GM04503 (cell line): ENCODE measurements at places on chromosomes 12 and 14.

DNA sequence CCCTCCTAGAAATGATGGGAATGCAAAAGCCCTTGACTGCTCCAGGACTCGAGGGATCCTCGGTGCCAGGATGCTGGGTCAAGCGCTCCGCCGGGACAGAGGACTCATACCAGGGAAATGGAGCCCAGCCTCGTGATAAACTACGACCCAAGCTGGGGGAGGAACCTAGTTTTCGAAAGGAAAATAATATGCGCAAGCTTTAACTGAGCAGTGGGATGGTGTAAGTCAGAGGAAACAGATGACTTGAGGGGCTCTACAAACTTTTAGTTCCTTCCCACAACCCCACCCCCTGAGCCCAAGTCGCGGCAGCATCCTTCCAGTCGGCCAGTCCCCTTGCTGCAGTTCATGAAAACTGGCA is 654 bp upstream of the SUPT16H start:
- no peak for DNase-seq

GRCh38 chr12:75553836-75554555 is 42.6 kb upstream of the KRR1 start:
- DNase-seq: no peak

DNA sequence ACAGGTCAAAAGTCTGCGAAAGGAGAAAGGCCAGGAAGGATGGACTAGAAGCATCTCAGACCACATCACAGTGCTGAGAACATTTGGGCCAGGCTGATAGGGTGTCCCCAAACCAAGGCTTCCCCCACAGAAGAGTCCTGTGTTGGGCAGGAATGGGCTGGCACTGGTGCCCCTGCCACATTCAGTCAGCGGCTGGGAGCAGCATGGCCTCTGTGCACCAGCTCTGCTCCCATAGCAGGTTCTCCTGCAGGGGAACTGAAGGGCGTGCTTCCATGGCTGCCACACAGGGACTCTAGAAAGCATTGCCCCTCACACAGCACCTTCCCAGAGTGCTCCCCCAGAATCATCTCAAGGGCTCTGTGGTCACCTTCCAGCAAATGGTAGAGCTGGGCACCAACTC is 17.5 kb downstream of the EVL start:
- no peak for DNase-seq

GRCh38 chr14:24224618-24225071 is 7.5 kb downstream of the NEDD8 start:
- peak; percentile 85 for DNase-seq

GRCh38 chr12:51886021-51886710 is 1.7 kb upstream of the ANKRD33 start:
- peak; percentile 91 for DNase-seq

DNA sequence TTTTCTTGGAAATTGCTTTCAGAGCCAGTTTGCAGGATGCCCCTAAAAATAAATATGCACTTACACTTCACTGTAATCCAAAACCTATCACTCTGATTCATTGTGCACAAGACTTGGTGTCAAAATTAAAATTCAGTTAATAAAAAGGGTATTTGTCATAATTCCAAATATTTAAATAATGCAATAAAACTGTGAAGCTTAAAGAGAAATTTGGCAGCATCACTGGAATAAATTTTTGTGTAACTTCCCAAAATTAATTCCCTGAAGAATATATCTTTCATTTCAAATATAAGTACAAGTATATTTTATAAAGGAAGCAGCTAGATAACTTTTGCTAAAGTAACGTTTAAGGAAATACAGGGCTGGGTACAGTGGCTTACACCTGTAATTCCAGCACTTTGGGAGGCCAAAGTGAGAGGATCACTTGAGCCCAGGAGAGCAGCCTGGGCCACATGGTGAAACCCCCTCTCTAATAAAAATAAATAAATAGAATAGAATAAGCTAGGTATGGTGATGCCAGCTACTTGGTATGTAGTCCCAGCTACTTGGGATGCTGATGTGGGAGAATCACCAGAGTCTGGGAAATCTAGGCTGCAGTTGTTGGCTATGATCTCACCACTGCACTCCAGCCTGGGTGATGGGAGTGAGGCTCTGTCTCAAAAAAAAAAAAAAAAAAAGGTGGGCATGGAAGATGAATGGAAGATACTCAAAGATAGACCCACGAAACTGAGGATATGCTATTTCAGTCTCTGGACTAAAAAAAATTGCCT is 233.8 kb downstream of the FBXL14 start:
- DNase-seq: peak; percentile 53

- DNase-seq: no peak
These were observed 24.6 kb downstream of the RIMKLB start for GRCh38 chr12:8722286-8722800.

DNA sequence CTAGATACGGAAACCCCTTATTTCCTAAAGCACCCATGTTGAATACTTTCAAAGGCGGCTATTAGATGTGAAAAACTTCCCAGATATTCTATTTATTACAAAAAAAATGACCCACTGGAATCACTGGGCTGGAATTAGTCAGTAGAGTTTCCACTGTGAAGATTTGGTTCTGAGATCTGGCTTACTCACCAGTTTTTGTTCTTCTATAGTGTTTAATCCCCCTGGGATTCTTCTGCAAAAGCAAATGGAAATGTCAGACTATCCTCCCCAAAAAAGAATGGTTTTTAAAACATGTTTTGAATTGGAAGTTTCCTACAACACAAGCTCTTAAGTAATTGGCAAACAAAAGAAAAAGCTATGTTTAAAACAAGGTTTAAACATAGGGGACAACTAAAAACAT is 166.4 kb downstream of the STXBP6 start:
- DNase-seq: no peak

DNA sequence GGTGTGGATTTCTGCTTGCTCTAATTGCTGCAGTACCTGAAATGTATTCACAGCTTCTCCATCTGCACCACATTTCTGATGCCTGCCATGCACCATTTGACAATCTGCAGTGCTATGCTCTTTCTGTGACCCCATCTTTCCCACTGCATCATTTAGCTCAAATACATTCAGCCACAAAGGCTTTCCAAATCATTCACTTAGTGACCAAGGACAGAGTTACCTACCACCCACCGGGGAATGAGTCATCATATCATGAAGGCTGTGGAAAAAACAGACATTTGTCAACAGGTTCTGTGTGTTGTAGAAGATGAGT is 465.5 kb upstream of the ATP2B1 start:
- DNase-seq: no peak

DNA sequence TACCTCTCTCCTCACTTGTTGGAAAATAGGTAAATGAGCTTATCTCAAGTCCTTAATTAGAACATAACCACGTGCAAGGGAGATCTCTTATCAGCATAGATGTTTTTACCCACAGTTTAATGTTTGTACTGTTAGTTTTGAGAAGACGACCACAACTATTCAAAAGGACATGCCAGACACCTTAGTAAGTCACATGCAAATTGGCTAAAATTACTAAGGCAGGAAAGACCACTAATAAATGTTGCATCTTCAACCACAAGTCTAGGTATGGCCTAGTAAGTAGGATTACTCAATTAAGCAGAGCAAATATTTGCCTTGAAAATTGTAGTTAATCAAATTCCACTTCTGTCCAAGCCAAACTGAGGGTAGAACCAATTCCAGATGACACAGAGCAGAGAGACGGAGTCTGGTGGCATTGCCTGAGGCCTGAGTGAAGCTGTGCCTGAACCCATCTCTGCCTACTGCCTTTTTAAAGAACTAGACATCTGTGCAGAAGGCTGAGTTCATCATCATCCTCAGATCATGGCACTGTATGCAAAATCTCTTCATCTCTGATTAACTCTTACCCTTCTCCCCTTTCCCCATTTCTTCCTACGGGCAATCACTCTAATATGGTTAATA is 29.7 kb upstream of the CHST11 start:
- peak; percentile 55 for DNase-seq

DNA sequence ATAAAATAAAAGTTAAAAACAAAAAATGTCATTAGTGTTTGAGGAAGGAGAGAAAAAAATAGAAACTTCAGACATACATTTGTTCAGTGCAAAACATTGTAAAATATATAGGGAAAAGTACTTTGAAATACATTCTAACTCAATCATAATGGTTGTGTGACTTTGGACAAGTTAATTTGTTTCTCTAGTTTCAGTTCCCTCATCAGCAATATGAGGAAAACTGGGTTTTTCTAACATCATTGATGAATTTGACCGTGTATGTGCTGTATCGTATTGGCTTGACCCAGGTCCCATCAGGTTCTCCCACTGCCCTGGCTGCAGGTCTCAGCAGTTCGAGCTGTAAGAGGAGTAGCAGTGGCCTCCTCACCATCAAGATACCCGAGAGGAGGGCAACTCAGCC is 173.9 kb upstream of the ATF7IP start:
- DNase-seq: no peak

DNA sequence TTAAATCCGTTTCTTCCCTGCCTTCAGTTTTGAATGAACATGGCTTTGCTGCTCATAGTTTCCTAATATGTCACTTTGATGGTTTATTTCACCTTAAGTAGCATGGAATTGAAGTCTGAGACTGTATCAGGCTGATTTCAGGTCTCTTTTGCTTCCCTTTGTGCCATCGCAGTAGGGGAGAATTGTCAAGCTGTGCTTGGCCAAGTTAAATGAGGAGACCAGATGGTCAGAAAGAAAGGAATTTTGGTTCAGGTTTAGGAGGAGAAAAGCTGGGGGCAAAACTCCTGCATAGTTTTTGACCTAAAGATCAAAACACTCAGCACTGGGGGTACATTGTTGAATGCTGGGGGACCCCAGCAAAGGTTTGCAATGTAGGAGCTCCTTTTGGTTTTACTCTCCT is 398.4 kb downstream of the NUAK1 start:
- DNase-seq: no peak

DNA sequence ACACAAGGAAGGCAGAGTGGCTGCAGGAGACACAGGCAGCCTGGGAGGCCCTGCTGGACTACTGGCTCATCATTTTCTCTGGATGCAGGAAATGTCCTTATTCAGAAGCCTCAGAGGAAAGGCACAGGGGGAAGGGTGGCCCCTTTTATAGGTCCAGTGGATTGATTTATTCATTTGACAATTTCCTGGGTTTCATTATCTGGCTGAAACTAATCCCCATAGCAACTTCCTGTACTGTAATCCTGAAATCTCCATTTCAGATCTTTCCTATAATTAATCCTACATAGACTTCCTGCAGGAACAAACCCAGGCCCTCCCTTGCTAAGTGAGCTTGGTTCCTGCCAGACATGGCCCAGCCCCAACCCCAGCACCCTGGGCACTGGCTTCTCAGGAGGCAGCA is 23.0 kb downstream of the KRT76 start:
- no peak for DNase-seq

- DNase-seq: no peak
These were observed 58.5 kb upstream of the OSBPL8 start for GRCh38 chr12:76618031-76618430.

DNA sequence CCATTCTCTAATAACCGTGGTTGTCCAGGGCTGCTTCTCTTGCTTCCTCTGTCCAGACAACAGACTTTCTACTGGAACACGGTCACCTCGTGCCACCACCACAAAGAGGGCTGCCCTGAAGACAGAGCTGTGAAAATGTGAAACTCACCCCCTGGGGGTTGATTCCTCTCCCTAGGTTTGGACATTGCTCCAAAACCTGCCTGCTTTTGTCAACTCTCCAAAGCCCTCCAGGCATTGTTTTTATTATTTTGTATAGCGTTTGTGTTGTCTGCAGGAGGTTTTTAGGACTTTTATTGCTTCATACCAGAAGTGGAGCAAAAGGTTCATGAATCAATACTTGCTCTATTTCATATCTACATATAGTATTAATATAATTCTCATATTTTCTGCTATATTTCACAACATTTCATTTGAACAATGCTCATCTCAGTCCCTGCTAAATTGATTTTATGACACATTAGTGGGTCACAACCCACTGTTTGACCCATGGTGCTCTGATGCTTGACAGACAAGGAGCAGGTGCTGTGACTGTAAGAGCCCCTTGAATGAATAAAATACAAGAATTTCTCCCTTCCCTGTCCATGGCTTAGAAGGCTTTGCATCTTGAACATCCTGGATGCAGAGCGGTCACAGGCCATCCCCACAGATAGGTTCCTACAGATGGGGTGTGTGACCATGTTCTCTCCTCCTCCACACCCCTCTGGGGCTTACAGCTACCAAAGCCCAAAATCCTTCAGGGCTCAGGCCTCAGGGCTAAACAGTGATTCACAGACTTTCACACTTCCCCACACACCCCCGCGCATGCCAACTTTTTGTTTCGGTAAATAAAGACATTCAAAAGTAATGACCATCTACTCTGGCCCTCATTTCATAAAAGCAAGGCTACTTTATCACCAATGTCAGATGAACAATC is 20.6 kb upstream of the EML1 start:
- no peak for DNase-seq

DNA sequence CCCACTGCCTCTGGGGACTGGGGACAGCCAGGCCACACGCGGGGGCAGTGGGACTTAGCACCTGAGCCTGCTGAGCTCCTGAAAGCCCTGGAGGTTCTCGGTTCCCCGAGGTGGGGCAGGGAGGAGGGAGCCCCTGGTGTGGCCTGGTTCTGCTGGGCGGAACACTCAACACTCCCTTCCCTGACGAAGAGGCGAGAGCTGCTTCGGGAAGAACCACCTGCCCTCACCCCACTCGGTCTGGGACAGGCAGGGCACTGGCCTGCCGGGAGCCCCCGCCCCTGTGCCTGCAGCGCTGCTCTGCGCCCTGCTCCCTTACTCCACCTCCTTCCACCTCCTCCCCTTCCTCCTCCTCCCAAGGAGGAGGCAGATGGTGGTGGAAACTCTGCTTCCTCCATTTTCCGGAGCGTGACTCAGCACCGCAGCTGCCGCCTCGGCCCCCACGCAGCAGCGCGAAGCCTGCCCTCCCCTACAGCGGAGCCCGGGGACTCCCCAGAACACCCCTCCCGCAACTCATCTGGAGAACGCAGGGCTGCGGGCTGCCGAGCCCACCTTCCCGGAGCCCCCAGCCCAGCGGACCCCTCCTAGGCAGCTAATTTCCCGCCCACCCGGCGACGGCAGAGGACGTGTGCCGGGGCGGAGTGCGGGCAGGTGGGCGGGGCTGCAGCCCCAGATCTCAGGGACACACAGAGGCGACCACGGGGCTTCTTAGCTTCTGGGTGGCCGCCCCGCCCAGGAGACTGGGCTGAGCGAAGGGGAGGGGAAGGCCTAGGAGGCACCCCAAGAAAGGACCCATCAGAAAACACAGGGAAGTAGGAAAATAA is 11.7 kb upstream of the INF2 start:
- DNase-seq: no peak
